ENCODE measurements at places on chromosomes 11 and 22.

GRCh38 chr11:107494055-107494454 is 36.4 kb upstream of the CWF19L2 start:
- no peak for DNase-seq

GRCh38 chr11:13327421-13327820 is 49.8 kb downstream of the BMAL1 start:
- DNase-seq, result no peak

GRCh38 chr11:43786016-43786415 is 94.6 kb upstream of the ALKBH3 start:
- DNase-seq, result no peak

GRCh38 chr22:45997077-45997776 is 20.3 kb upstream of the WNT7B start:
- peak; percentile 38 for DNase-seq

DNA sequence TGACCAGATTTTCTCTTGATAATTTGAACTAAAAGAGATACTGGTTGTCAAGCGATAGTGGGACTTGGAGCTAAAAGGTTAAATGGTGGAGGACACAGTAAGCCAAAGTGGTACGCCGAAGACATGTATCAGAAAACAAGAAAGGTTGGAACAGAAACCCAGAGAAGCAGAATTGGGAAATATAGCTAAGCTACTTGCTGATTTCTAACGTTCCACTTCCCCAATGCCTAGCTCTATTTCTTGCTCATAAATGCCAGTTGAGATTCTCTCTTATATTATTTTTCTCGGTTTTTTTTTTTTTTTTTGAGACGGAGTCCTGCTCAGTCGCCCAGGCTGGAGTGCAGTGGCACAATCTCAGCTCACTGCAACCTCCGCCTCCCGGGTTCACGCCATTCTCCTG is 12.7 kb downstream of the TMEM41B start:
- DNase-seq, result no peak

DNA sequence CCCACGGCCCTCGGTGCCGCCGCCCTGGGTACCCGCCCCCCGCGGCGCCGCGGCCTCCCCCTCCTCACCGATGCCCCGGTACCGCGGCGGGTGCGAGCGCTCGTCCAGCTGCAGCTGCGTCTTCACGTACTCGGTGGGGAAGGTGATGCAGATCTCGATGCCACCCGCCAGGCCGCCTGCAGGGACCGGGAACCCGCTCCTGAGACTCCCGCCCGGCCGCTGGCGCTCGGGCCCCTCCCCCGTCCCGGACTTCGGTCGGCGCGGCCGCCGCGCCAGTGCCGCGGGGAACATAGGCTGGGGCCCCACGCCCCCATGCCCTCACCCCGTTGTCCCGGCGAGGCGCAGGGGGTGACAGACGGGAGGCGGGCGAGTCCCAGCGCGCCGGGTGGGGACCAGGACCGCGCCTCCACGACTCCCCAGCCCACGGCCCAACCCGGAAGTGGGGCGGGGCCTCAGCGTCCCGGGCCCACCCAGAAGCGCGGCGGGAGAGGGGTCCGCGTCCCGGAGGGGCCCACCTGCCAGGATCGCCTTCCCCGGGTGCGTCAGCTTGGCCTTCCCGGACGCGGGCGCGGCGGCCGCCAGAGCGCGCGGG is 375 bp downstream of the SLC25A1 start:
- DNase-seq, result no peak

GRCh38 chr11:10927538-10927937 is 69.7 kb upstream of the ZBED5 start:
- no peak for DNase-seq

GRCh38 chr11:2169005-2169378 is 2.6 kb downstream of the TH start:
- DNase-seq, result no peak

DNA sequence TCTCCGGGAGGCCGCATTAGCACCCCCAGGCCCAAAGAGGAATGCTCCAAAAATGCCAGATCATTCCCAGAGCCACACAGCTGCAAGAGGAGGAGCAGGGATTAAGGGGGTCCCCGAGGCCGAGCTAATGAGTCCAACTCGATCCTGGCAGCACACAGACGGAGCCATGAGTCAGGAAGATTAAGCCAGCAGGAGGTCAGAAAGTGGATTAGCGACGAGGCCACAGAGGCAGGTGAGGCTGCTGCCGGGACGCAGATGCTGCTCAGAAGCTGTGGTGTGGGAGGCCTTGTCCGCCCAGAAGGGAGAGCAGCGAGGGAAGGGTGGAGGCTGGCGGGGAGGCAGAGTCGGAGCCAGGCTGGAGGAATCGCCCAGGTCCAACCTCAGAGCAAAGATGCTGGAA is 120.5 kb downstream of the SHANK2 start:
- no peak for DNase-seq

DNA sequence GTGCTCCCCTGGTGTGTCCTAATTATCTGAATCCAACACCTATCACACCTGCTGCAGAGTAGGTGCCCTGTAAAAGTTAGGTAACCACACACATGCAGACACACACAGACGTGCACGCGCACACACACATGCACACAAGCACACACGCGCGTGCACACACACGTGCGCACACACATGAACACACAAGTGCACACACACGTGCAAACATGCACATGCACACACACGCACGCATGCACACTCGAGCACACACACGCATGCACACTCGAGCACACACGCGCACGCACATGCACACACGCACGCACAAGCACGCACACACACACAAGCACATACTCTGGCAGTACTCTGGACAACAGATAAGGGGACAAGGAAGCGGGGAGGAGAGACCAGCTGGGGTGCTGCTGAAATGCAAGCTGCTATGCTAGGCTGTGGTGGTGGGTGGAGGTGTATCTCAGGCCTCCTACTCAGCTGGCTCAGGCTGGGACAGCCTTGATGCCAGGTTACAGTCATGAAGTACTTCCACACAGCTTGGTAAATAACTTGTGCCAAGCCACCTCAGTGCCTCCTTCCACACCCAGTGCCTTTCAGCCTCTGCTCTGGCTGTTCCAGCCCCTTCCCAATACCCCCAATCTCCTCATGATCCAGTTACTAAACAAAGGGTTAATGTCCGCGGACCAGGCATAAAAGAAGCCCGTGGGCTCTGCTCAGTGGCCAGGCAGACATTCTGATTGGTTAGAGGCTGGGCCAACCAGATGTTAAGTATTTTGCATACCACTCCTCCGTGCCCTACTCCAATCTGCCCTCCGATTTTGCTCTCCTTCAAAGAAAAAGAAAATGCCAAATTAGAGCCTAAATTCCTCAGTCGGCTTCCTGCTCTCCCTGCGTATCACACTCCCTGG is 374.1 kb downstream of the TENM4 start:
- DNase-seq, result no peak

GRCh38 chr11:78010755-78011154 is 12.3 kb downstream of the KCTD14 start:
- no peak for DNase-seq

DNA sequence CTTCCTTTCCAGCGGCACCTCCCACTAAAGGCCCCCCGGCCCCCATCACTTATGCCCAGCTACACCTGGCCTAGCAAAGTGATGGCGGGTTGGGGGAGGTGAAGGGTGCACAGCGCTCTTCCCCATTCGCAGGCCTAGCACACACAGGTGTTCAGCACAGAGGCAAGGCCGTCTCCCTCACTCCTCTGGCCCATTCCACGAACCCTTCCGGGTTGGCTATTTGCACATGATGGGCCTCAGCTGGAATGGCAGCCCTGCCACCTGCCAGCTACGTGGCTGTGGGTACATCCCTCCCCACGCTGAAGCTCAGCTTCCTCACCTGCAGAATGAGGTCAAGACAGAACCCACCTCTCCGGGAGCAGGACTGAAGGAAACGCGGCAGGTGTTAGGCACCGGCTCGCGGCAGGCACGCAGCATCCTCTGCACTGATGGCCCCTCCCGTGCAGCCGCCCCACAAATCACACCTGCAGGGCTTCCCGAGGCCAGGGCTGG is 4.8 kb downstream of the KIAA0930 start:
- no peak for DNase-seq

- DNase-seq, result no peak
These were observed 397 bp downstream of the OR52N2 start for GRCh38 chr11:5809122-5809519.

DNA sequence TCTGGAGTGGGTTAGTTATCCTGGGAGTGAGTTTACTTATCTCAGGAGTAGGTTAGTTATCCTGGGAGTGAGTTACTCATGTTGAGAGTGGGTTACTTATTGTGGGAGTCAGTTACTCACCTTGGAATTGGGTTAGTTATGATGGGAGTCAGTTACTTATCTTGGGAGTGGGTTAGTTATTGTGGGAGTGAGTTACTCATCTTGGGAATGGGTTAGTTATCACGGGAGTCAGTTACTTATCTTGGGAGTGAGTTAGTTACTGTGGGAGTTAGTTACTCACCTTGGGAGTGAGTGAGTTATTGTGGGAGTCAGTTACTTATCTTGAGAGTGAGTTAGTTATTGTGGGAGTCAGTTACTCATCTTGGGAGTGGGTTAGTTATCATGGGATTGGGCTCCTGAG is 49.6 kb upstream of the B3GAT1 start:
- DNase-seq, result no peak

Measured in amniotic stem cell (primary cell).